WTC11 (cell line): ENCODE measurements at places on chromosomes 2 and 18.

DNA sequence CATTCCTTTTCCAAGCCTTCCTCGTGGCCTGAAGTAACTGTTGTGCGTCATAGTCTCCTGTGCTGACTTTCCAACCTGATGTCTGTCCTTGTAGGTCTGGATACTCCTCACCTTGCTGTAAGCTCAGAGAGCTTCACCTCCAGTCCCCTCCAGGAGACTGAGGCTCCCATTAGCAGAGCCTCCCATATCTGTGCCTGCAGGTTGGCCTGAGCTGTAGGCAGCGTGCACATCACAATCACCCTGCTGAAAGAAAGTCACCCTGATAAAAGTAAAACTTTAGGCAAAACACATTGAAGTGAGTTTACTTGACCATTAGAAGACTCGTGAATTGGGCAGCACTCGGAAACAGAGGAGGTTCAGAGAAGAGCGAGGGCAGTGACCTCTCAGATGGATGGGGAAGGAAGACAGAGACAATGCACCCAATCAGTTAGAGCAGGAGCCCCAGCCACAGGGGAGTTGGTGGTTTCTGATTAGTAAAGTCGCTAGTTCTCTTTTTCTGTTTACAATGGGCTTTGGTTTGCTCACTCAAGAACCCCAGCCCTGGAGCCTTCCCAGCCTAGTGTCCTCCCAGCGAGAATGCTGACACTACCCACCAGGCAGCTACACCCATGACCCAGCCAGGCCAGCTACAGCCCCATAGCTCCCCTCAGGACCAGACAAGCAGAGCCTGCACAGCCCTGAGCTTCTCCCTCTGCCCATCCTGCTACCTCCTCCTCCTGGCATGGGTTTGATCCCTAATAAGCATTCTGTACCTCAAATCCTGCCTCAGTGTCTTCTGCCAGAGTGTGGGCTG is 12.1 kb upstream of the TPO start:
- DNase-seq: no peak

DNA sequence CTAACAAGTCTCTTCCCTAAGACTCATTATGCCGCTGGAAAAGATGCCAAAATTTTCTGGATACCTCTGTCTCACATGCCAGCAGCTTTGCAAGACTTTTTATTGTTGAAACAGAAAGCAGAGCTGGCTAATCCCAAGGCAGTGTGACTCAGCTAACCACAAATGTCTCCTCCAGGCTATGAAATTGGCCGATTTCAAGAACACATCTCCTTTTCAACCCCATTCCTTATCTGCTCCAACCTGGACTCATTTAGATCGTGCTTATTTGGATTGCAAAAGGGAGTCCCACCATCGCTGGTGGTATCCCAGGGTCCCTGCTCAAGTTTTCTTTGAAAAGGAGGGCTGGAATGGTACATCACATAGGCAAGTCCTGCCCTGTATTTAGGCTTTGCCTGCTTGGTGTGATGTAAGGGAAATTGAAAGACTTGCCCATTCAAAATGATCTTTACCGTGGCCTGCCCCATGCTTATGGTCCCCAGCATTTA is 26.3 kb downstream of the DHRS9 start:
- no peak for DNase-seq

DNA sequence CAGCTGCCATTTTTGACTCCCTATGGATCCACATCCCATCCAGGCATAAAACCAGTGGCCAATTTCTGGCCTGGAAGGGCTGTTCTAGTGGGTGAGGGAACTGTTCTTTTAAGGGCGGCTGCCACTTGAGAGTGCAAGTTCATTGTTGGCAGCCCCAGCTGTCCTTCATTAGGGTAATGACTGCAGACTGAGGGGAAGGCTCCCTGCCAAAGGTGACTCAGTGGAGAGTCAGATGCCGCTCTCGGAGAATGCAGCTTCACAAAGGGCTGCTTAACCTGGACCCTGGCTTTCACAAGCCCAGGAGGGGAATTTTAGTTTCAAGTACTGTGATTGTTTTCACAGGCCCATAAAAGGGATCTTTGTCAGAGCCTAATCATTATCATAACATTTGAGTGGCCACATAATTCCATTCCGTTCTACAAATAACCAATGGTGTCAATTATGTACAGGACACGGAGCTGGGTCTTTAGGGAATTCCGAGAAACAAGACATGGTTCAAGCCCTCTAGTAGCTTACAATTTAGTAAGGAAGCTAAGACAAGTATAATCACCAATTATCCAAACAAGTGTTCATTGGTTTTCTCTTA is 235.7 kb downstream of the CDCA7 start:
- DNase-seq: no peak

- no peak for DNase-seq
Measured at GRCh38 chr2:216001216-216002100, 11.9 kb downstream of the MREG start.

DNA sequence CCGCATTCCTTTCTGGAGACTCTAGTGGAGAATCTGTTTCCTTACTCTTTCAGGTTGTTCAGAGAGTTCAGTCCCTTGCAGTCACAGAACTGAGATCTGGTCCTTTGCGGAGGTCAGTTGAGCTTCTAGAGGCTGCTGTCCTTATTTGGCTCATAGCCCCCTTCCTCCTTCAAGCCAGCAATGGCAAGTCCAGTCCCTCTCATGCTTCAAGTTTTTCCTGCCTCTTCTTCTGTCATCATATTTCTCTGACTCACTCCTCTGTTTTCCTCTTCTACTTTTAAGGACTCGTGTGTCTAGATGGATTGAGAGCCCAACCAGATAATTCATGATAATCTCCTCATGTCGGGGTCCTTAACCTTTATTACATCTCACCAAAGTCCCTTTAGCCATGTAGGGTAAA is 173.5 kb upstream of the FOSL2 start:
- DNase-seq: no peak

DNA sequence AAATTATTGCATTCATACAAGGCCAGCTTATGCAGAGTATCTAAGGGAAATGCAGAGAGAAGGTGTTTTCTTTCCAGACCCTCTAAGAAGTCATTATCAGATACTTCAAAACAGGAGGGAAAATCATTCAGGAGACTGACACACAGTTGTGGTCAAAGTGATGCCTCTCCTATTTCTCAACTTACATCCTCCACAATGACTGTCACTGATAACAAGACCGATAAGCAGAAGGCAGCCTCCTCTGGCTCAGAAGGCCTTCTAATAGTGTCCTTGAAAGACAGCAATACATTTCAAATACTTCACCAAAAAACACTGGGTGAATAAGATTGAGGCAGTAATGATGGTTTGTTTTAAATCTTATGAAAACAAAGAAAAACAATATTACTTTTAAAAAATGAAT is 199.7 kb downstream of the PIEZO2 start:
- DNase-seq: no peak

DNA sequence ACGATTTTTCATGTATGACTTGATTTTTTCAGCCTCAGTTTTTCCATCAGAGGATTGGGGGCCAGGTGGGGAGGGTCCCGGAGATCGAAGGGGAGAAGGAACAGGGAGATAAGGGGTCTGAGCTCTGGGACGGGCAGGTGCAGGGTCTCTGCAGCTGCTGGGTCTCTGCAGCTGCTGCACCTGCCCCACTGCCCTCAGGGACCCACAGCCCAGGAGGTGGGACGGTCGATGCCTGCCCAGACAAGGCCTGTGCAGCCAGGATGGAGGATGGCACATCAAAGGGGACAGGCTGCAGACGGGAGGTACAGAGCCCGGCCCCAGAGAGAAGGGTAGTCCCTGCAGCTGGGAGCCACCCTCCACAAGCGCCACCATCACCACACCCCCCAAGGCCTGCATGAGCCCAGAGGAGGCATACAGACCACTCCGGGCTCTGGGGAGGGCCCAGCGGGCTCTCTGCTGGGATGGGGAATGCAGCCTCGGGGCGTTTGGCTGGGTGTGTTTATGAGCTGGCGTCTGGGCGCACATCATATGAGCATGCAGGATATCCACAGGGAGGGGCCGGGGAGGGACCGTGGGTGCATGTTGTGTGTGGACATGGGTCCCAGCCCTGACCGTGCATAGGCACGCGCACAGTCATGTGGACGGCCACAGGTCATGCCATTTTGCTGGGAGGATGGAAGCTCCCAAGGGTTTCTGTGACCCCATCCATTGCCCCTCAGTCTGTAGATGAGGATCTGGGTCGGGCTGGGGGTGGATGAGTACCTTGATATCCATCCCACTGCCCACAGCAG is 34.9 kb upstream of the GPC1 start:
- DNase-seq: no peak

DNA sequence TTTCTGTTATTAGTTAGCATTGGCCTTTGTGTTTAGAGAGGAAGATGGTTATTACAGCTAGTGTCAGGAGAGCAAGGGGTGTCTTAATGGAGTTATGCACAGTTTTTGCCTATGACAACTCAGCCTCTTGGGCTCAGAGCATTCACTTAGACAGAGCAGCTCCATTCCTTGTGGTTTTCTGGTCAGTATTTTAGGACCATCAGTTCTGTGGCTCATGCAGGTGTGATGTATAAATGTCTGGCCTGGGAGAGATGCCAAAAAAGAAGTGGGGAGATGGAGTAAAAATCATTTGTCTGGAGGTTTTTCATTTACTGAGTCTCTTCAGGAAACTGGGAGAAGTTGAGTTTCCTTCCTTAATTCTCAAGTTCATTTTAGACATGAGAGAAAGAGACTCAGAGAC is 79.7 kb downstream of the PRKCE start:
- DNase-seq: no peak

DNA sequence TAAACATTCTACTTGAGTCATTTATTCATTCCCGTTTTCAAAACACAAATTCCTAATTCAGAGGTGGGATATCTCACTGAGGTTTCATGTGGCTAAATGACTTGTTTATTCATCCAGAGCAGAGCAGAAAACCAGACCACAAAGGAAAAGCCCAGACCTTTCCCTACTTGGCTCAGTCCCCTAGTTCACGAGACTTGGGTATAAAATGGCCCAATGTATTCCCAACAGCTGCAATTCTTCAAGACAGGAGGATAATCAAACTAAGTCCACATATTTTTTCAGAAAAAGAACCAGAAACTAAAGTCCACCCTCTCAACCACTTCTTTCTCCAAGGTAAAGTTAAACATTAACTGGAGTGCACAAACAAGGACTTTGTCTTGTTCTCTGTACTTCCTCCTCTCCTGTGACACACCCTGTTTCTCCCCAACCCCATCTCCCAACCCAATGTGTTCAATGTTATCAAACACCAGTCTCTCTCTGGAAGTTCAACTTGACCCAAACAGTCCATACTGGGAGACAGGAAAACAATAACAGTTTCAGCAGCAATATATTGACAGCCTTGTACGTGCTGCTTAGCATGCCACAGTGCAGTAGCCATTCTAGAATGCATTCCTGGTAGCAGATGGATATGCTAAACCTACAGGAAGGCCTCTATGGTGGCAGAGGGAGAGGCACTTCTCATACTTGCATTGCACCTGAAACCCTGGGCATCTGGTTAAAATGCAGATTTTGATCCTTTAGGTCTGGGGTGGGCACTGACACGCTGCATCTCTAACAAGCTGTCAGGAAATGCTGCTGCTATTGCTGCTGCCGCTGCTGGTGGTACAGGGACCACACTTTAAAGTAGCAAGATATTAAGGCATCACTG is 110.7 kb downstream of the INO80D start:
- no peak for DNase-seq

- no peak for DNase-seq
Measured at GRCh38 chr2:63846487-63846886, 4.8 kb downstream of the UGP2 start.

GRCh38 chr2:230797515-230798495 is 66.9 kb upstream of the ITM2C start:
- no peak for DNase-seq

DNA sequence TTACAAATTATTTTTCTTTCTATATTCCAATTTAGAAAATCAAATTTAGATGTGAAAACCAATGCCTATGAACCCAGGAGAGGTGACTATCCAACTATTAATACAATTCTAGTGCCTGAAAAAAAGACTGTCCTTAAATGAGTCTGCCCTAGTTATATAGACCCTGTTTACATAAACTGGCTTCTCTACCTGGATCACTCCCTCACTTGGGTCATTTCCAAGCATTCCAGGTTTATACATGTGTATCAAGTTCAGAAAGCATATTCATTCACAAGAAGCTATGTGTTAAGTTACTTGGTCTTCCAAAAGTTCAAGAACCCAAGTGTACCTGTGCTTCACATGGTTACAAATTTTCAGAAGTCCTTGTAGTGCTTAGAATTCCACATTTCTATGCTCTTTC is 8.3 kb downstream of the ZNF385B start:
- DNase-seq: no peak

DNA sequence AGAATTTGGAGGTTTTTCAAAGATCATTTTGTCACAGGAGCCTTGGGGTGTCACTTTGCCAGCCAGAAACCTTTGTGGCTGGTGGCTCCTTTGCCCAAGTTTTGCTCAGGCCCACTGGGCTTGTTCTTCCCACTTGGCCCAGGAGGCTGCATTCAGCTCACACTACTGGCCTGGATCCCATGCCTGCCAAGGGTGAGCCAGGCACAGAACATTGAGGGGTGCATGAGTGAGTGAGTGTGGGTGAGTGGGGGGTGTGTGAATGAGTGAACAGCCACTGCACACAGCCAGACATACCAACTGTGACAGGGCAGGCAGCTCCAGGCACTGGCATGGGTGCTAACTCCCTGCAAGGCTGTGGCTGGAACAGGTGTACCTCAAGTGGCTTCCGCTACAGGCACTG is 39.6 kb downstream of the FAM171B start:
- DNase-seq: no peak

GRCh38 chr18:3525870-3526420 is 76.0 kb downstream of the TGIF1 start:
- no peak for DNase-seq

- DNase-seq: no peak
Measured at GRCh38 chr2:103233691-103234090, 471.9 kb downstream of the TMEM182 start.

DNA sequence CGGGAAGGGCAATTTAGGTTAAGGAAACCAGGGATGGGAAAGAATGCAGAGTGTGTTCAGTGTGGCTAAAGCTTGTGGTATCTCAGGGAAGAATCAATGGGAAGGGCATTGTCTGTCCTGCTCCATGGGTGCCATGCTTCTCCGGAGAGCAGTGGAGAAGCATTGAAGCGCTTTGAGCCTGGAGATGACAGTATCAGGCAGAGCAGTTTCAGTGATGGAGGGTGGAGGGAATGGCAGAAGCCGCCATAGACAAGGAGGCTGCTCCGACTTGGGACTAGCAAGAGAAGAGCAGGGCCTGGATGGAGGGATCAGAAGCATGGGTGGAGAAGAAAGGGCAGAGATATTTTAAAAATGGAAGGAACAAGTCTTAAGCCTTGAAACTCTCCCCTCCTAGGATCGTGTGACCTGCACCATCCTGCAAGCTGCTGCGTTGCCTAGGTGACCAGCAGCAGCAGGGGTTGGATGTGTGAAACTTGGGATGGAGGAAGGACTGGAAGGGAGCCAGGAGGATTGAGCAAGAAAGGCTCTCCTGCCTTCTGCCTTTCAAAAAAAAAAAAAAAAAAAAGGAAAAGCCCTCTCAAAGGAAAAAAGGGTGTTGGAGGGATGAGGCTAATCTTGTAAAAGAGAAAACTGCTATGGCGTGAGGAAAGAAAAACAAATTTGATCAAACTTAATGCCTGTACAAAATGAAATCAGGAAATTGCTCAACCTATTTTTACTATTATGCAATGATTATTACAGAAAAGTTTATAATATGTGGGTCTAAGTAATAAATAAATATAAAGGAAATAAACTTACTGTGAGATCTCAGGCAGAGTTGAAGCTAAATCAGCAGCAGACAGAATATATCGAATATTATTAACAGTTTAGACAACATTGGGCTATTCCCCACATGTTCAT is 493.8 kb upstream of the NRP2 start:
- no peak for DNase-seq

- DNase-seq: peak; percentile 70
Measured at GRCh38 chr2:236052926-236053821, 115.0 kb downstream of the GBX2 start.

- DNase-seq: no peak
Measured at GRCh38 chr2:179290329-179290728, 25.7 kb upstream of the SESTD1 start.
